ENCODE measurements at places on chromosomes 6 and 20. TPM values are rescaled to one million over a fixed set of nuclear protein-coding genes. Genes with fewer than 3 reads are reported as not detected.
A peak's percentile ranks its signal among the peaks of the same experiment; 100 is the strongest.

DNA sequence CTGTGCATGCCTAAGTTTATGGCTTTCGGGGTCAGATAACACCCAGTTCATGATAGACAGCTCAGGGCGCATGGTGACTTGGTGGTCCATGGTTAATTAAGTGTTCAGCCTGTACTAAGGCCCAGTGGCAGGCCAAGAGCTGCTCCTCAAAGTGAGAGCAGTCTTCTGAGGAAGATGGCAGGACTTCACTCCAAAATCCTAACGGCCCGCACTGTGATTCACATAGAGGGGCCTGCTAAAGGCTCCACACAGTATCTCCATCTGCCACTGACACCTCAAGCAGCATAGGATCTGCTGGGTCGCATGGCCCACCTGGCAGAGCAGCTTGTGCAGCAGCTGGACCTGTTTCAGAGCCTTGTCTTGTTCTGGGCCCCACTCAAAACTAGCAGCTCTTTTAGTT is 10.6 kb upstream of the CST7 start:
- peak; percentile 46 for DNase-seq

Gene MMP24OS
- 85.2 TPM for total RNA-seq

Gene FAM217A
- not detected for total RNA-seq

GRCh38 chr20:59723607-59724456 is 119.5 kb downstream of the PHACTR3 start:
- DNase-seq = peak; percentile 49

DNA sequence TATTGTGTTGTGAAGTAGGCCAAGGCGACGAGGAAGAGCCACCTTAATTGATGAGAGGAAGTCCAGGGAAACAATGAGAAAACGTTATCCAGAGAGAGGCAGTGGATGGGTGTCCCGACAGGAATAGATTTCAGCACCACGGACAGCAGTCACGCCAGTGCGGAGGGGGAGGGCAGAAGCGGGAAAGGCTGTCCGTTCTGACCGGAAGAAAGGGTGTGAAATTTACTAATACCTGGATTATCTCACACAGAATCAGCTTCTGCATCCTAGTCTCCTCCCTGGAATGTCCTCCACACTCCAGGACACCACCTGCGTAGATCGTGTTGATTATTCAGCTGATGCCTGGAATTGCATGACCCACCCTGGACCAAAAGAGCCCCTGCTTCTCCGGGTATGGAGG is 7.4 kb upstream of the BPIFA3 start:
- peak; percentile 82 for DNase-seq

- no peak for DNase-seq
These were observed 19.2 kb upstream of the PTGIS start for GRCh38 chr20:49587111-49587570.

Gene HLA-DOA
- 25.2 TPM for total RNA-seq

- DNase-seq = no peak
These were observed 166.5 kb downstream of the TFAP2A start for GRCh38 chr6:10248378-10248843.

Gene MUC21
- 1.1 TPM for total RNA-seq

- DNase-seq = no peak
These were observed 34.3 kb upstream of the OGFRL1 start for GRCh38 chr6:71254323-71254722.

DNA sequence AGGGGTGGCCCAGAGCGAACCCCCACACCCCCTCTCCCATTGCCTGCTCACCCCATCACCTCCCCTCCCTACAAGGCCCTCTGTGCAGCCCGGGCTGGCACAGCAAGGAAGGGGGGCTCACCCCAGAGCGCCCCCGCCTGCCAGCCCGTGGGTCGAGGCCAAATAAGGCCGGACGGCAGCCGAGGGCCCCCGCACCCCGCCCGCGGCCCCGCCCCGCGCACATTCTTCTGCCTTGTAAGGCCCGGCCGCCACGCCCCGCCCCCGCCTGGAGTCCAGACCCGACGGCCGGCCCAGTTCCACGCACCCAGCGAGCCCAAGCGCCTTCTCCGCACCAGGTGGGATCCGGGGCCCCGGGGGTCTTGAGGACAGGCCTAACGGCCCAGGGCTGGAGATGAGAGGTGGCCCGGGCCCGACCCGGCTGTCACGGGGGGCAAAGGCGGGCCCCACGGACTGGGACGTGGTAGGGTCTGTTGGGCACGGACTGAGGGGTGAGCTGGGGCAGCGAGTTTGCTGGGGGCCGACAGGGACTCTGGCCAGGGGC is at the start of gene MYL9:
MYL9 (plus strand) TSS at position 293 of the 541 bp plus-strand sequence. CDS start 3,366 bp downstream, outside the sequence.
- DNase-seq = peak; percentile 95

GRCh38 chr20:25730862-25731261 is 34.2 kb upstream of the ZNF337 start:
- DNase-seq = no peak

DNA sequence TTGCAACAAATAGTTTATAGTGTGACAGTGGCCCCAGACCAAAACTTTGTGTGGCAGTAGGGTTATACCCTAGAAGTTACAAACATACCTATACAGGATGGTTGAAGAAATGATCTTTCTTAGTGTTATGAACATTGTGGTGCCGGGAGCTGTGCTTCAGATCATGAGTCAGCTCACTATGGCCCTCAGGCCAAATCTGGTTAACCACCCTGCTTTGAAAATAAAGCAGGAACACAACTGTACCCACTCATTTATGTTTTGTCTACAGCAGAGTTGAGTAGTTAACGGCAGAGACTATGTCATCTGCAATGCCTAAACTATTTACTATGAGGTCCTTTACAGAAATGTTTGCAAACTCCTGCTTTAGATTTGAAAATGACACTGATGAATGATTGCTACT is 24.3 kb downstream of the AKAP7 start:
- DNase-seq = no peak

- DNase-seq = no peak
These were observed 37.1 kb upstream of the KCNK5 start for GRCh38 chr6:39266375-39266774.

DNA sequence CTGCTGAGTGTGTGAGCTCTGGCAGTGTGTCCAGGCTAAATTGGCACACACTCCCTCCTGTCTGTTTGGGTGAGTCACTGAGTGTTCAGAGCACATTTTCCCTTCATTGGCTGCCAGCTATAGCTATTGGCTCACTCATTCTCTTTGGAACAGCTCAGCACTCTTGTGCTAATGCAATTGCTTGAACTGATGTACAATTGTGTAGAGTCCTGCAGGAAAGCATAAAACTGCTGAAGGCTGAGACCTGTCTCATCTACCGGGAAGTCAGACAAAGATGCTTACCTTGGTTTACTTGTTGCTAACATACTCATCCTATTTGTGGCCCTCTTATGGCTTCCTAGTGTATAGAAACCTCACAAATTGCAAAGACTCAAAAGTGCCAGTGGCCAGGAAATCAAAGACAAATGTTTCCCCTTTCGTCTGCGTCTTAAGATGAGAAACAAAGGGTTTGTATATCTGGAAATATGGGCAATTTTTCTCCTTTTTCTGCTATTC is 351.0 kb downstream of the BCKDHB start:
- DNase-seq = no peak

All from upper lobe of right lung (tissue), 1 donor.